Activated T-helper 2 cell treated with anti-CD3 and anti-CD28 coated beads, Interferon-gamma antibody, Interleukin-2, Interleukin-4, amounts not matched to agents 10 μg/mL and 5 μg/mL and 100 μg/mL, durations not matched to agents 14 hours and 24 hours and 36 hours (primary cell): ENCODE measurements at places on chromosomes 13 and 19. TPM values are rescaled to one million over a fixed set of nuclear protein-coding genes. Genes with fewer than 3 reads are reported as not detected.

GRCh38 chr13:63367522-63368198 lies 1952.0 kb upstream of the PCDH20 start:
- no peak for DNase-seq

DNA sequence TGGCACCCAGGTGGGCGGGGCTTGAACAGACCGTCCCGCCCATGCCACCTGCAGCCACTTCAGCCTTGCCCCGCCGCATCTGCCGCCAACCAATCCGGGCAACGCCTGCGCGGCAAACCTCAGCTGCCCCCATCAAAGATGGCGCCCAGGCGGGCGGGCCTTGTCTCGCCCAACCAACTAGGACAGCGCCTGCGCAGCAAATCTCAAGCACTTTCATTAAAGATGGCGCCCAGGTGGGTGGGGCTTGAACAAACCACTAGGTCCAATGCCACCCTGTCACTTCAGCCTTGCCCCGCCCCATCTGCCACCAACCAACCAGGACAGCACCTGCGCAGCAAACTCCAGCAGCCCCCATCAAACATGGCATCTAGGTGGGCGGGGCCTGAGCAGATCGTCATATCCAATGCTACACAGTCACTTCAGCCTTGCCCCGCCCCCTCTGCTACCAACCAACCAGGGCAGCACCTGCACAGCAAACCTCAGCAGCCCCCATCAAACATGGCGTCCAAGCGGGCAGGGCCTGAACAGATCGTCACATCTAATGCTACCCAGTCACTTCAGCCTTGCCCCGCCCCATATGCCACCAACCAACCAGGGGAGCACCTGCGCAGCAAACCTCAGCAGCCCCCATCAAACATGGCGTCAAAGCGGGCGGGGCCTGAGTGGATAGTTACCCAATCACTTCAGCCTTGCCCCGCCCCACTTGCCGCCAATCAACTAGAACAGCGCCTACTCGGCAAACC lies 1.4 kb downstream of the PEG3 start:
- DNase-seq = no peak

Gene RAB3A
- total RNA-seq = 6.3 and 7.4 TPM in 2 replicates

GRCh38 chr13:34720618-34721017 lies 221.5 kb upstream of the NBEA start:
- DNase-seq = no peak

Gene EFNB2
- 0.21 and 0.25 TPM in 2 replicates for total RNA-seq

Gene ITGBL1
- total RNA-seq = not detected in 2 replicates

Gene SIGLEC5
- not detected in 2 replicates for total RNA-seq

Gene CACNA1A
- 0.25 and 0.30 TPM in 2 replicates for total RNA-seq

- peak; percentile 44 for DNase-seq
These were observed 38.3 kb upstream of the HMGB1 start for GRCh38 chr13:30504081-30504480.

Gene NLRP9
- total RNA-seq = not detected in 2 replicates

DNA sequence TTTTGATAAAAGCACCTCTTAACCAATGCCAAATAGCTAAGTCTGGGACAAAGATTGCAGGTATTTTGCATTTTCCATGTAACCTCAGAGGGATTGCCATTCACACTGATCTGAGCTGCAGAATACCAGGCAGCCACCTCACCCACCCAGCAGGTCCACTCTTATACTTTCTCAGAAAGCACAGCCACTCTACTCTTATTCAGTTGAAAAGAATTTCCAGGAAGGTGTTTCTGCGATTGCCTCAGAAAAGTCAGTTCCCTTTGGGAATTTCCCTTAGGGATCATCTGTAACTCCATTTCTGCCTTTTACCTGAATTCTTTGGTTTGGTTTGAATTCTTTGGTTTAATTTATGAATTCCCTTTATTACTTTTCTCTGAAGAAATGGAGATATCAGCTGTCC lies 904 bp upstream of the ALOX5AP start:
- DNase-seq = no peak

GRCh38 chr19:54436628-54437252 lies 12.3 kb upstream of the LENG8 start:
- no peak for DNase-seq

DNA sequence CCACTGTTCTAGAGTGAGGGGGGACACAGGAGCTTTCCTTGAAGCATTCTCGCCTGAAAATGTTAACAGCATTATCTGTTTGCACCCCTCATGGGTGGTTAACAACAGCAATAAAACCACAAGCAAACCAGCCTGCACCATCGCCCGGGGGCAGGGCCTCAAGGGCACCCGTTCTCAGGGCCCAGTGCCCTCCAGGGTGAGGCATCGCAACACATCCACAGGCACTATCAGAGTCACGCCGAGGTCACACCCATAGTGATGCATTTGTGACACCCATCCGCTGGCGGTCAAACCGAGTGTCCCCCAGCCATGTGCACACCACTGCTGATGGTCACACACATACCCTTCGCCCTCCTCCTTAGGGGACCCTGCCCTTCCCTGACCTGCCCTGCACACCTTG lies 4.6 kb downstream of the FUT5 start:
- DNase-seq = no peak
